Naive thymus-derived CD4-positive, alpha-beta T cell (primary cell): ENCODE measurements at places on chromosomes 16 and 17. TPM values are rescaled to one million over a fixed set of nuclear protein-coding genes. Genes with fewer than 3 reads are reported as not detected.

DNA sequence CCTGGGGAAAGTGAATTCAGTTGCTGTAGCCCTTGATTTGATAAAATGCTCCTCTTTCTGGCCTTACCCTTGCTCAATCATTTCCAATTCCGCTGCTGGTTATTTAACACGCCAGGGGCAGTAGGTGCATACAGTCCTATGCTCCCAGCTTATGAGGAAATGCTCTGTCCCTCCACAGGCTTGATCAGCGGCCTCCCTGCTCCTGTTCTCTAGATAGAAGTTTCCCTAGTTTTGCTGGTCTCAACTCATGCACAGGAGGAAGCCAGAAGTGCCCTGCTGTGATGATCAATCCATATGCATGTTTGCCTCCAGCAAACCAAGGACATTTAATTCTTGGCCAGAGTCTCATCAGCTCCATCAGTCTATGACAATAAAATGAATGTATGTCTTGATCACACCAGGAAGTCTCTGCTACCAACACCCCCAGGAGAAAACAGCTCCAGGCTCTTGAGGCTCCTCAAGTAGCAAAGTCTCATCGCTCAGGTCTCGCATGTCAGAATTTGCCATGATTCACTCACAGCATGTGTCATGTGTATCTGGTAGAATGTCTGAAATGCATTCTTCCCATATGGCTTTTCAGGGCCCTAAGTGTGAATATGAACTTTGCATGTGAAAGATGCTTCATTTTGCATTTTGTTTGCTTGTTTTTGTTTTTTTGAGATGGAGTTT, 208.9 kb downstream of the CDH13 start:
- no peak overlapping the region for H3K27ac ChIP-seq
- no peaks in the 10 kb centered on the region for H3K27me3 ChIP-seq
- H3K36me3 ChIP-seq: no peaks in the 10 kb centered on the region
- H3K4me1 ChIP-seq: no peaks in the 10 kb centered on the region
- H3K4me3 ChIP-seq: no peak overlapping the region

- no peaks in the 10 kb centered on the region for H3K36me3 ChIP-seq
- no peaks in the 10 kb centered on the region for H3K27me3 ChIP-seq
- no peak overlapping the region for H3K27ac ChIP-seq
- H3K4me1 ChIP-seq: peaks cover 6% of the 10 kb centered on the region
- DNase-seq: no peak
These were observed 38.2 kb downstream of the CBFA2T3 start for GRCh38 chr16:88938777-88939244.

GRCh38 chr16:2476345-2476720, 1.4 kb downstream of the TBC1D24 start:
- H3K36me3 ChIP-seq: no peaks in the 10 kb centered on the region
- H3K4me3 ChIP-seq: peak overlapping the region; percentile 39
- peaks cover 9% of the 10 kb centered on the region for H3K27me3 ChIP-seq
- no peak overlapping the region for H3K27ac ChIP-seq

DNA sequence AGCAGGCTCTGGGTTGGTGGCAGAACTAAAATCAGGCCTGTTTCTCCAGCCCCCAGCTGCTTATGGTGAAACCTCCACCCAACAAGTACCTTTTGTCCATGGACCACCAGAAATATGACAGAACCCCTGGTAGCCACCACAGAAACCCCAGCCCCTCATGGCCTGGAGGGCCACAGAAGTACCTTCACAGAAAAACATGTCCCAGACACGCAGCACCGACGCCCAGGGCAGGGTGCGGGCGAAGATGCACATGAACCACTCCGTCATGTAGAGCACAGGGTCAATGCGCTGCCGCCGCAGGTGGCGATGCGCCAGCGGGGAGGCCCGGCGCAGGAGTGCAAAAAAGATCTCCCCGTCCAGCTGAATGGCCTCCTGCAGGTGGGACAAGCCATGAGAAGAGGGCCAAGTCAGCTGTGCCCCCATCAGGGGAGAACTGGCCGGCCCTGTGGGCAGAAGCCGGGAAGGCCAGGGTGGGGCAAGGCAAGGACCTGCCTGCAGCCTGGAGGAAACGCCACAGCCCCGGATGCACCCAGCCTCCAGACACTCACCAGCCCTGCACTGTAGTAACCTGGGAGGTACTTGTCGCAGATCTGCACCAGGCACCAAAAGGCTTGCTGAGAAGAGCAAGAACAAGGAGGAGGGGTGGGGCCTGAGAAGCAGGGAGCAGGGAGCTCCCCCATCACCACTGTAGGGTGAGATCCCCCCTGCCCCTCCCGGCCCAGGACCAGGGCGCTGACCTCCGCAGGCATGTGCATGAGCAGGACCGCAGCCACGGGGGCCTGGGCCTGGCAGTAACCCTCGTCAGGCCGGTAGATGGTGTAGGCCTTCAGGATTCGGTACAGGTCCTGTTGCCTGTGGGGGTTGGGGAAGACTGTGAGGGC, 4.1 kb upstream of the CD2BP2 start:
- DNase-seq: peak; percentile 8
- peaks cover 10% of the 10 kb centered on the region for H3K4me1 ChIP-seq
- no peaks in the 10 kb centered on the region for H3K36me3 ChIP-seq
- H3K27ac ChIP-seq: no peak overlapping the region

DNA sequence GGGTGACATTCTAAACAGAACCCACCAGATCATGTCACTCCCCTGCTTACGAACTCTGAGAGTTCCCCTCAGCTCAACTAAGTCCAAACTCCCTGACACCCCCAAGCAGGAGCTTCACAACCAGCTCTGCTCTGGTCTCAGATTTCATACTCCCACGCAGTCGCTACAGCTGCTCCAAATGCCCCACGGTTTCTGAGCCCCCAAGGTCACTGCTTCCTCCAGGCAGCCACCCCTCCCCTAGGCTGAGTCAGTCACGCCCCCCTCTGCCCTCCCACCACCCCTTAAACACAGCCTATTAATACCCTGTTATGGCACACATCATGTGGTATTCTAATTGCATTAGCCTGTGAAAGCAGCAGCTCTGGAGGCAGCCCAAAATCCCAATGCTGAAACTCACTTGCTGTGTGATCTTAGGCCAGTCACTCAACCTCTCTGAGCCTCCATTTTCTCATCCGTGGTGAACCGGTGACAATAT, 51.5 kb downstream of the GSG1L start:
- no peak overlapping the region for H3K4me3 ChIP-seq
- DNase-seq: no peak
- no peaks in the 10 kb centered on the region for H3K27me3 ChIP-seq
- H3K4me1 ChIP-seq: no peaks in the 10 kb centered on the region

Gene MYH11
- total RNA-seq: not detected

GRCh38 chr17:2102931-2103809, 48.3 kb downstream of the HIC1 start:
- H3K27me3 ChIP-seq: no peaks in the 10 kb centered on the region
- no peak overlapping the region for H3K27ac ChIP-seq
- no peak overlapping the region for H3K4me3 ChIP-seq

DNA sequence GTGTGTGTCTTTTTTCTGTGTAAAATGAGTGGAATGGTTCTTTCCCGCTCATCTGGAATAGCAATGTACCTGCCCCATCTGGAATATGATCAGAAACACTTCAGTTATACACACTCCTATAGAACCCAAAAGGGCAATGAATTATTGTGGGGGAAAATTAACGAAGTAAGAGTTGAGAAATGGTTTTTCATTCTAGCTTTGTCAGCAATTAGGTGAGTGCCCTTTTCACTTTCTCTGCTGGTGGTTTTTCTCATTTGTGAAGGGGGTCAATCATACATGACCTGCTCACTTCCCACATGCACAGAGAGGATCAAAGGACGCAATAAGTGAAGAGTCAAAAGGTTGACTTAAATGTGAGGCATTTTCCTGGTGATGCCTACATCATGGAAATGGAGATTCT, 168.0 kb downstream of the HS3ST3B1 start:
- H3K4me1 ChIP-seq: no peaks in the 10 kb centered on the region
- no peak for DNase-seq
- no peaks in the 10 kb centered on the region for H3K36me3 ChIP-seq
- H3K27ac ChIP-seq: no peak overlapping the region
- no peaks in the 10 kb centered on the region for H3K27me3 ChIP-seq

Gene TEX2
- total RNA-seq: 19.2 TPM
